ENCODE measurements at places on chromosomes 4 and X.

- DNase-seq = no peak
Measured at GRCh38 chr4:122621016-122621507, at the start of gene IL21. Gene IL21, minus strand, starts transcription at chr4:122621066. Its CDS starts 55 bp downstream, at chr4:122621011.

- no peak for DNase-seq
Measured at GRCh38 chr4:122784261-122784660, 42.4 kb upstream of the FGF2 start.

DNA sequence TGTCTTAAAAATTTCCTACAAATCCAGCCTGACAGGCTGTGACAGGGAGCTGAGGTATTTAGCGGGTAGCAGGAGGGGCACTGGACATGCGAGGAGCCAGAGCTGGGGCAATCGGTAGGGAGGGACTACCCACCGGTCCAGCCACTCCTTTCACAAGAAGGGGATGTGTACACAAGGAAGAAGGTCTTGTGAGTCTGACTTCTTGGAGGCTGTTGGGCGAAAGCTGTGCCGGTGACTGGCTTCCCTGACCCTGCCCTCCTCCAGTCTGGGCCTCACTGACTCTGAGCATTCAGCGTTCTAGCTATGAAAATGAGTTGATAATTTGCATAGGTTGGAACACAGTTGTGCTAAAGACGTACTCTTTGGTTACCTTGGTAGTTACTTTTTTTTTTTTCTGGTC is 12.7 kb upstream of the CXCL8 start:
- DNase-seq = no peak

GRCh38 chr4:178148106-178148505 is 705.9 kb upstream of the AGA start:
- no peak for DNase-seq

DNA sequence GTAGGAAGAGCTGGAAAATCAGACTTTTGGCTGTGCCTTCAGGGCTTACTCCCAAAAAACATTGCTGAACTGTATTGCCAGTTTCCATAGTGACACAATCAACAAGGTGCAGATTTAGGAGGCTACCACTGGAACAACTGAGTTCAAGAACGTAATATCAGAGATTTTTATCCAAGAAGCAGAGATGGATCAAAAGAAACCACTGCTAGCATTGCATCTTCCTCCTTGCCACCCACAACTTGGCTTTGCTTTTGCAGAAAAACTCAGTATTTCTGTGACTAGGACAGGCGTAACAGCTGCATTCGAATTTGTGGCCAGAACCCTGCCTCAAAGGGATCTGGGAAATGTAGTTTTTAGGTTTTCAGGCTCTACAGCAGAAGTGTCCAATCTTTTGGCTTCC is 27.8 kb upstream of the WDFY3 start:
- DNase-seq = no peak

- DNase-seq = no peak
Measured at GRCh38 chr4:185244763-185245162, 35.4 kb downstream of the SNX25 start.

GRCh38 chr4:176339936-176340761 is 20.4 kb downstream of the SPCS3 start:
- no peak for DNase-seq

DNA sequence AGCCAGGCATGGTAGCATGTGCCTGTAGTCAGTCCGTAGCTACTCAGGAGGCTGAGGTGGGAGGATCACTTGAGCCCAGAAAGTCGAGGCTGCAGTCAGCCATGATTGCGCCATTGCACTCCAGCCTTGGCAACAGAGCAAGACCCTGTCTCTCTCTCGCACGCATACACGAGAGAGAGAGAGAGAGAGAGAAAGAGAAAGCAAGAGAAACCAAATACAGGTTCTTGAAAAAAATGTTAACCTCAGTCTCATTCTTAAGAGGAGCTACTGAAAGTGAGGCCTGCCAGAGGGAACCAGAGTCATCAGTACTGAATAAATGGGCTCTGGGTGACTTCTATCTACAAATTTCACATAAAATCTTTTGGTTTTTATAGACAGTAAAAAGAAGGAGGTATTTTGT is 42.9 kb downstream of the KIAA0232 start:
- no peak for DNase-seq

GRCh38 chr4:112953262-112953661 is 96.2 kb upstream of the ANK2 start:
- no peak for DNase-seq

DNA sequence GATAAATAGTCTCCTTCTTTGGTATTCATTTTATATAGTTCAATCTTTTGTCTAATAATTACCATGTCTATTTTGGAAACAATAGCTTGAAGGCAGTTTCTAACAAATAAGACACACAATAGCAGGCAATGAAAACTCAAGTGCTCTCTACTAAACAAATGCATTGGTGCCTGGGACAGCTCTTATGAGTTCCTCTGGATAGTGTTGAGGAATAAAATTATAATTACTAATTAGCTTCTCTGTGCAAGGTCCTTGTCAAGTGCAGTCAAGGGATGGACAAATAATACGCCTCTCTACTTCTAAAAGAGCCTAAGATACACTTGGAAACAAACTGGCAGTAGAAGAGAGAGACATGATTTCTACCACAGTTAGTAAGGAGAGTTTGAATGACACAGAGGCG is 229.0 kb upstream of the GLRA2 start:
- no peak for DNase-seq

DNA sequence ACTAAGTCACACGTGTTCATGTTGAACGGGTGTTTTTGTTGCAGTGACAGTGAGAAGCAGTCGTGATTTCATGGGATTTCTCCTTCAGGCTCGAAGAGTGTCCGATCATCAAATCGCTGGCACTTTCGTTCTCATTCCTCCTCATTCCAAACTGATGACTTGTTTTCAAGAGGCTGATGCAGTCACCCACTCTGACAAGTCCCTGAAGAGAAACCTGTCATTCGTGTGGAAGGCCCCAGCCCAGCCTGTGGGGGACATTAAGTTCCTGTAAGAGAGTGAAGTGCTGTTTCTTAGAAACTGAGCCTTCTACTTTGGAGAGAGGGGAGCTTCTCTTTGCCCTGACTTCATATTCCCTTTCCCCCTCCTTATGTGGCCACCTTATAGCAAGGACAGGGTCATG is 8.0 kb downstream of the REELD1 start:
- peak; percentile 76 for DNase-seq

- no peak for DNase-seq
Measured at GRCh38 chrX:17496407-17496806, 121.4 kb downstream of the NHS start.

- DNase-seq = no peak
Measured at GRCh38 chr4:40681600-40681999, 51.9 kb upstream of the RBM47 start.

GRCh38 chrX:16429406-16429805 is 220.6 kb upstream of the S100G start:
- no peak for DNase-seq

DNA sequence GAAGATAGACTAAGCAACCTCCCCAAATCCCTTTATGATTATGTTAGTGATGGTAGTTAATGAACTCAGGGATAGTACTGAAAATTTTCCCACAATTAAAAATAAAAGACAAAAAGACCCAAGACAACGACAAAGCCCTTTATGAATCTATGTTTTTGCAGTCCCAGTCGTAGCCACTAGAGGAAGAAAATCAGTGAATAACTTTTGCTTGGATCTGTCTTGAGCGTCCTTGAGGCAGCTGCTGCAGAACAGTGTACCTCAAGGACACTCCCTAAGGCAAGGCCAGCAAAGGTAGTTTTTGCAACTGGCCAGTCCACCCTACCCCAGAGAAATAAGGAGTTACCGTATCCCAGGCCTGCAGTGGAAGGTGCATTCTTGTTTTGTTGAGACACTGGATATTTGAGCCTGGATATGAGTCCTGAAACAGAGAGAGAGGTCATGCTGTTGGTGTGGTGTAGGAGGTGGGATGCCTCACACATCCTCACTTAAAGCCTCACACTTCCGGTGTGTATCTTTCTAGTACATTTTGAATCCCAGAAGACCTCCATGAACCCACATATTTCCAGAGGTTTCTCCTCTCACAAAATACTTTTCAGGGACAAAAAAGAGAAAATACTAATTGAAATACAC is 8.7 kb upstream of the TIMM8A start:
- DNase-seq = no peak

DNA sequence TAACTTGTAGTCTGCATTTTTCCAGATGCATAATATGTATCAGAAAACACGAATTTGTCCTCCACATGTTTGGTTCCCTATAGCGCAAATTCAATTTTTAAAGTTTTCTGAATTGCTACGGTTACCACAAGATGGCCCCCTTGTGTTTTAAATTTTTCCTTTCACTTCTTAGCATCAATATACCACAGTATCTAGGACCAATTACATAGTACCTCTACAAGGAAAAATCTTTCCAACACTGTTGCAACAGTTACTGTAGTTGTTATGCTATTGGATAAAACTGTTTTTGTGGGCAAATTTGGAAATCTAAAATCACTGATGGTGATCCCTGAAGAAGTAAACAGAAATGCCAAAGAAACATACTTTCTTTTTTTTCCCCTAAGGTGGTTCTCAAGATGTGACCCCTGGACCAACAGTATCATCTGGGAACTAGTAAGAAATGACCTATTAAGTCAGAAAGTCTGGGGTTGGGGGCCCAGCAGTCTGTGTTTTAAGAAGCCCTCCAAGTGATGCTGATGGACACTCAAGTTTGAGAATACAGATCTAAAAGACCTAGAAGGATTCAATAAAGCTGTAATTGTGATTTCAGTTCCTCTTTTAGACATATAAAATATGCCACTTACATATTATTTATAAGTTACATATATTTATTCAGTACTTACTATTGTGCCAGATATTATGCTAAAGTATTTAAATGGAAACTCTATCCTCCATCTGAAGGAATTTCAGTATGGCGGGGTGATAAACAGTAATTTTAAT is 3.1 kb downstream of the ZGRF1 start:
- peak; percentile 15 for DNase-seq

DNA sequence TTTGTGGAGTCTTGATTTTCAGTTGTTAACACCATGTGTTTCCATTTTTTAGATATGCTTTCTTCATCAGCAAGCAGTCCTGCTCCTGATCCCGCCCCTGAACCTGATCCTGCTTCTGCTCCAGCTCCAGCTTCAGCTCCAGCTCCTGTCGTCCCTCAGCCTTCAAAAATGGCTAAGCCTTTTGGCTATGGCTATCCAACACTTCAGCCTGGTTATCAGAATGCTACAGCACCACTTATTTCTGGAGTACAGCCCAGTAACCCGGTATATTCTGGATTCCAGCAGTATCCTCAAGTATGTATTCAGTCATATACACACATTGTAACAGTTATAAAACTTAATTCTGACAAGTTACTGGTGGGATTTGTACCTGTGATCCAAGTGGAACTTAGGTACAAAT is 60.9 kb downstream of the SEC24B start:
- no peak for DNase-seq

- DNase-seq = no peak
Measured at GRCh38 chr4:172983014-172983413, 185.6 kb upstream of the GALNT7 start.

GRCh38 chr4:1330761-1331590 is 16.0 kb upstream of the UVSSA start:
- no peak for DNase-seq

GRCh38 chrX:39755143-39756032 is 342.4 kb downstream of the BCOR start:
- DNase-seq = peak; percentile 77

GRCh38 chr4:119038116-119038841 is 97.4 kb upstream of the MYOZ2 start:
- no peak for DNase-seq

DNA sequence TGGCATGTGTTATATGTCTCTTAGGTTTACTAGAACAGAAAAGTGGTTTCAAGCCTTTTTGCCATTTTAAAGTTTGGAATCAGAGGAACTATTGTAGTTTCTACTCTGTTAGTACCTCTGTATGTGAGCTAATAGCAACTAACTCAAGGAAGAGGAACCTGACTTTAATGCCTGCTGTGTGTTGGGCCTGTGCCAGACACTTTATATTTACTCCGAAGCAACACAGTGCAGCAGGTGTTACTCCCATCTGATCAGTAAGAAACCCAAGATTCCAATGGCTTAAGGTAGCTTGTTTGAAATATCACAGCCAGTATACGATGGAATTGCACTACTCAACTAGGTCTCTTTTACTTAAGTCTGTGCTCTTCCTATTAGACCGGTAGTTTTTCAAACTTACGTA is 79.2 kb downstream of the USP9X start:
- DNase-seq = no peak

DNA sequence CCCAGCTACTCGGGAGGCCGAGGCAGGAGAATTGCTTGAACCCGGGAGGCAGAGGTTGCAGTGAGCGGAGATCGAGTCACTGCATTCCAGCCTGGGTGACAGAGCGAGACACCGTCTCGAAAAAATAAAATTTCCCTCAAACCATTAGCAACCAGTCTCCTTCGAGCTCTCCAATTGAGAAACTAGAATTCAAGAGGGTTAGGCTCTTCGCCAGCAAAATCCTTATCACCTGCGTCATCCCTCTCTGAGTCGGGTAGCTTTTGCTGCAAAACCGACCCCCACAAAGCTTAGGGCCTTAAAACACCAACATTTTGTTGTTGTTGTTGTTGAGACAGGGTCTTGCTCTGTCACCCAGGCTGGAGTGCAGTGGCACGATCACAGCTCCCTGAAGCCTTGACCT is 75.1 kb upstream of the DDX3X start:
- DNase-seq = no peak

DNA sequence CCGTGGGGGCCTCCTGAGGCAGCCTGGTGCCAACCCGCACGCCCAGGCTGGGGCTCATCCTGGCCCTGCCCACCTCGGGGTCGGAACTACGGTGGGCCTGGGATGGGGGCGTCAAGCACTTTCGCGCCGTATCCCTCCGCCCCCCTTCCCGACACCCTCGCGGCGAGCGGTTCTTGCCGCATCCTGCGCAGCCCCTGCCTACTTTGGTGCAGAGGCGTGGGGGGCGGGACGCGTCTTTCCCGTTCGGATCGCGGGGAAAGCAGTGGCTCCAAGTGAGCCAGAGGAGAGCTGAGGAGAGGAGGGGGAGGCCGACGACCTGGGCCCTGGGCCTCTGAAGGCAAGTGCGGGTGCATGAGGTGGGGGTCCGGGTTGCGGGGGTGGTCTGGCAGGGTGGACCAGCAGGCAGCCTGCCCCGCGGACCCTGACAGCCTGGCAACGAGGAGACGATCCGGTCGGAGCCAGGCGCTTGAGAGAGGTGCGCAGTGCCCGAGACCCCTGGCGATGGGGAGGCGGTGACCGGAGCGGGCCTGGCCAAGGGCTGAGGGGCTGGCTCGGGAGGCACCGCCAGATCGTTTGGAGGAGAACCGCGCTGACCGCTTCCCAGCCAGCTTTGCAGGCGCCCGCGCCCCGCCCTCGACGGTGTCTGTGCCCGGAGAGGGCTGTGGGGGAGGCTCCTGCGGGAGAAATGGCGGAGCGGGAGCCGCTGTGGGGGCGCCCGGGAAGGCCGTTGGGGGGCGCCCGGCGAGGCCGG is at the start of gene GPRASP2:
Gene GPRASP2, plus strand, starts transcription at position 233 of the 751 bp plus-strand sequence. CDS start 2,422 bp downstream, outside the sequence.
- DNase-seq = no peak

DNA sequence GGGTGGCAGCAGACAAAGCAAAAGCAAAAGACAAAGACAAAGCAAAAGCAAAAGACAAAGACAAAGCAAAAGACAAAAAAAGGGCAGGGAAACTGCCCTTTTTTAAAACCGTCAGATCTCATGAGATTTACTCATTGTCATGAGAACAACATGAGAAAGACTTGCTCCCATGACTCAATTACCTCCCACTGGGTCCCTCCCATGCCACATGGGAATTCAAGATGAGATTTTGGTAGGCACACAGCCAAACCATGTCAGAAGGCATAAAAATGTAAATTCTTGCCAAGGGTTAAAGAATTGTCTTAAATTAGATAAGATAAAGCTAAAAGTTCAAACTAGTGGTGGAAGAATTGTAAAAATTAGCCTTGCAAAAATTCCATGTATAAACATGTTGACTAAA is 419.7 kb downstream of the TRAM1L1 start:
- no peak for DNase-seq

- no peak for DNase-seq
Measured at GRCh38 chr4:137909529-137910309, 332.4 kb downstream of the SLC7A11 start.

Data from HTR-8/SVneo (cell line).